ENCODE measurements at places on chromosomes 12 and 14.

GRCh38 chr12:67720351-67720856, 71.9 kb downstream of the DYRK2 start:
- ATAC-seq, result no peak

DNA sequence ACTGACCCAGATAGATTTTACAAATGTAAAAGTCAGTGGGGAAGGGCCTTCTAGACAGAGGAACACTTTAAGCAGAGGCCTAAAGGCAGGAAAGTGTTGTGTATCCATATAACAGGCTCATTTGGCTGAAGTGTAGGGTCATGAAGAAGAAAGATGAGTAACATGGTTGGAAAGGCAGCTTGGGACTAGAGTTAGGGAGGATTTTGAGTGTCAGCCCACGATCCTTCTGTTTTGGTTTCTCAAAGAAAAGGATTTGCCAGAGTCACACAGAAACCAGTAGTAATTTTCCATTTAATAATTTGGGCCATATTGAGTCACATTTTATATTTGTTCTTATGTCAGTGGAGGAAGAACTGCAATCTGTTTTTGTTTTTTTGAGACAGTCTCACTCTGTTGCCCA, 76.4 kb downstream of the ZC3H14 start:
- ATAC-seq, result no peak

- ATAC-seq, result peak; percentile 75
These were observed 10.6 kb downstream of the DDX54 start for GRCh38 chr12:113174461-113175384.

DNA sequence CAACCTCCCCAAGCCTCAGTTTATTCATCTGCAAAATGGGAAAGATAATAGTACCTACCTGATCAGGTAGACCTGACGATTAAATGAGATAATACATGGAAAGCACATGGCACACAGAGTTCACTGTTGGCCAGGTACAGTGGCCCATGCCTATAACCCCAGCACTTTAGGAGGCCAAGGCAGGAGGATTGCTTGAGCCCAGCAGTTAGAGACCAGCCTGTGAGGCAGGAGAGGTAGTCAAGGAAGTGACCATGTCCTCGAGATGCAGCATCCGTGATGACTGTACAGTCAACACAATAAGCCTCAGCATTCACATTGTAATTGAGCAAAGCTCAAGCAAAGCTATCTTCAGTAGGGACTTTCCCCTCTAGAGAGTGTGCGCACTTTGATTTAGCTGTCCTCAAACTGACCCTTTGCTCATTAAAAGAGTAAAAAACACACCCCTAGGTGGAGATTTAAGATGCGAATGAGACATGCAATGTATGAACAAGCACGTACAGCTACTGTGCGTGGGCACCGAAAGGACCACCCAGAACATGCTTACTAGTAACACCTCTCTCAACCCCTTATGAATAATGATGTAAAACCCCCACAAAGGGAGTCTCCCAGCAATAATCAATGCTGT, 9.9 kb downstream of the ISCU start:
- ATAC-seq, result peak; percentile 17

GRCh38 chr12:70719672-70720420, 82.6 kb upstream of the PTPRB start:
- no peak for ATAC-seq

DNA sequence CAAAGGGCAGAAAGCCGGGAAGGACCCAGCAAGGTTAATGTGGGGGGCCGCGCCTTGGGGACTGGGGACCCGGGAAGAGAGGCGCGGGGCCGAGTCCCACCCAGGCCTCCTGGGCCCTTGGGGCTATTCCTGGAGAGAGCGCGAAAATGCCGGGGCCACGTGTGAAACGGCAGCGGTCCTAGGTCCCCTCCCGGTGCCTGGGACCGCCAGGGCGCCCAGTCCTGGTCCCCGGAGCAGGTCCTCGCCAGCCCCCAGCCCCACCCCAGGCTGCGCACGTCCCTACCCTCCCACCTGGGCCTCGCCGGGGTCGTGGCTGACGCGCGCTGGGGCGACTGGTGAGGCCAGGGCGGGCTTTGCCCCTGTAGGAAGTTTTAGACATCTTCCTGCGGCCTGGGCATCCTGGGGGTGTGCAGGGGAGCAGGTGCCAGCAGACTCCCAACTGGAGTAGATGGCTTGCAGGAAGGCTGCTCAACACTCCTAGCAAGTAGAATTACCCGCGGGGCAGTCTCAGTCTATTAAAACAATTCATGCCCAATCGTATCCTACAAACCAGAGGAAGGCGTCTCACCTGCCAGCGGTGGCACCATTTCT, 708 bp downstream of the FAR2 start:
- no peak for ATAC-seq

DNA sequence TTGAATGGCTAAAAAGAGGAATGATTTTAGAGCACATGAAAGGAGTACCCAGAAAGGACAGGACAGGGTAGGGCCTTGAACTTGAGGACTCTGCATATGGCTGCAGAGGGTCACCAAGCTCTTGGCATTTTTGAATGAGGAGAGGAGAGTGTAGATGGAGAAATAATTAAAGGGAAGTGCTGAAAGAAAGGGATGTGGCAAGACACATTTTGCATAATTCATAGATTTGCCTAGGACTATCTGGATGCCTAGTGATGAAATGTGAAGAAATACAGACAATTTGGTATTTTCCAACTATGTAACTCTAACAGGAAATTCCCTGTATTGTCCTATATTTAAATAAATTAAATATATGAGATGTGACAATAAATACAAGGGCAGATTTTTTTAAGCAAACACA, 27.5 kb upstream of the MDM1 start:
- ATAC-seq, result no peak

All from activated CD4-positive, CD25-positive, alpha-beta regulatory T cell treated with anti-CD3 and anti-CD28 coated beads, Interleukin-2, amount 50 U/mL, for 24 hours (primary cell).